ENCODE measurements at places on chromosomes 5 and 9.

DNA sequence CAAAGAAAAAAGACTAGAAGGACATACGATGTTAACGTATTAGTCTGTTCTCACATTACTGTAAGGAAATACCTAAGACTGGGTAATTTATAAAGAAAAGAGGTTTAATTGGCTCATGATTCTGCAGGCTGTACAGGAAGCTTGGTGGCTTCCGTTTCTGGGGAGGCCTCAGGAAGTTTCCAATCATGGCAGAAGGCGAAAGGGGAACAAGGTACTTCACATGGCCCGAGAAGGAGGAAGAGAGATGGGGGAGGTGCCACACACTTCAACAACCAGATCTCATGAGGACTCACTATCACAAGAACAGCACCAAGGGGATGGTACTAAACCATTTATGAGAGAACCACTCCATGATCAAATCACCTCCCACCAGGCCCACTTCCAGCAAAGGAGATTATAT, 110.1 kb downstream of the CARTPT start:
- DNase-seq: no peak

DNA sequence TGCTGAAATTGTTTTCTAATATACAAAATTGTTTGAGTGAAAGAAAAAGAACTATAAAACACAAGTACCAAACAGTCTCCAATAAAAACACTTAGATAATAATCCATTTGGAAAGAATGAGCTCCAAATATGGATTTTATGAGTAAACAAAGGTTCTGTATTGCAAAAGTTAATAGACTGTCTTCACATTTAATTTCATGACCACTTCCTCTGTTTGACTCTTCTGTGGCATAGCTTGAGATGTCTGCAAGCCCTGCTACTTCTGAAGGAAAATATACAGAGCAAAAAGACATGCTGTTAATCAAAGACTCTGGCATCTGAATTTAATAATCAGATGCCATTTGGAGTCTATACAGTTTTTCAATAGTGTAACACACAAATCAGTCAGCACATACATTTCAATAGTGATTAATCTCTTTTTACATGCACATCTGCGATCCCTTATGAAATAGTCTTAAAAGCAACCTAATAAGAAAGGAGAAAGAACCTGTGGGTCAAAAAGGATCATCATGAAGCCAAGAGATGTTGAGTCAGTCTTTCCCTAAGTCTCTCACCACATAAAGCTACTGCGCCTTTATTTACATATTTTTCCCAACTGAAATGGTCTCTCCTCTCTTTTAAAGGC, 165.4 kb upstream of the LHFPL2 start:
- DNase-seq: no peak

GRCh38 chr5:61332851-61333320, 828 bp downstream of the ZSWIM6 start:
- DNase-seq: peak; percentile 68

DNA sequence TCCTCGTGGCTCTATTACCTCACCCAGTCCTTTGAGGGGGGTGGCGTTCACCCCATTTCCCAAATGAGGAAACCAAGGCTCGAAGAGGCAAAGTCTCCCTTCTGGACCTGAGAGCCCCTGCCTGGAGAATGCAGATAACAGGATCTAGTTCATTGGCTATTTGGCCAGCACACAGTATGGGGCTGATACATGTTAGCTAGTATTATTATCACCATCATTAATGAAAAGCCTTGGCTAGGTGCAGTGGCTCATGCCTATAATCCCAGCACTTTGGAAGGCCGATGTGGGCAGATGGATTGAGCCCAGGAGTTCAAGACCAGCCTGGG, 4.3 kb downstream of the SH3GLB2 start:
- no peak for DNase-seq

DNA sequence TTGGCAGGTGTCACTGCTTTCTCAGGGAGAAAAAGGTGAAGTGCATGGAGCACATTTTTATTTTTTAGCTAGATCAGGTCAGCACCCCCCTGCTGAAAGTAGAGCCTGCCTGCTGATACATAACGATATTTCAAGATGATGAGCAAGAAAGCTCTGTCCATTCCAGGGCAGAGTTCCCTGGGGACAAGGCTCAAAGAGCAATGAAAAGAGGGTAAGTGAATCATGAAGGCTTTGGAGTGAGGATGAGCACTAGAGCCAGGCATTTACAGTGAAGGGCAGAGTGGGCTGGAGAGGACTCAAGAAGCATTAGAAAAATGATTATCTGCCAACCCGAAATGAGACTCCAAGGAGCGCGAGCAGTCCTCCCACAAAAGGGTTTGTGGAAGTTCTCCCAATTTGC, 345.7 kb downstream of the TLE4 start:
- DNase-seq: no peak

- no peak for DNase-seq
These were observed at the start of gene LTC4S for GRCh38 chr5:179793468-179794139. LTC4S (plus strand) TSS chr5:179793986; CDS start chr5:179794081, 95 bp downstream.

- DNase-seq: peak; percentile 52
These were observed 232.4 kb downstream of the ESM1 start for GRCh38 chr5:54753034-54753433.

GRCh38 chr5:92041911-92042660, 659.0 kb upstream of the ARRDC3 start:
- DNase-seq: no peak

Data from foreskin fibroblast (primary cell).